ENCODE measurements at places on chromosomes 3 and 15.

DNA sequence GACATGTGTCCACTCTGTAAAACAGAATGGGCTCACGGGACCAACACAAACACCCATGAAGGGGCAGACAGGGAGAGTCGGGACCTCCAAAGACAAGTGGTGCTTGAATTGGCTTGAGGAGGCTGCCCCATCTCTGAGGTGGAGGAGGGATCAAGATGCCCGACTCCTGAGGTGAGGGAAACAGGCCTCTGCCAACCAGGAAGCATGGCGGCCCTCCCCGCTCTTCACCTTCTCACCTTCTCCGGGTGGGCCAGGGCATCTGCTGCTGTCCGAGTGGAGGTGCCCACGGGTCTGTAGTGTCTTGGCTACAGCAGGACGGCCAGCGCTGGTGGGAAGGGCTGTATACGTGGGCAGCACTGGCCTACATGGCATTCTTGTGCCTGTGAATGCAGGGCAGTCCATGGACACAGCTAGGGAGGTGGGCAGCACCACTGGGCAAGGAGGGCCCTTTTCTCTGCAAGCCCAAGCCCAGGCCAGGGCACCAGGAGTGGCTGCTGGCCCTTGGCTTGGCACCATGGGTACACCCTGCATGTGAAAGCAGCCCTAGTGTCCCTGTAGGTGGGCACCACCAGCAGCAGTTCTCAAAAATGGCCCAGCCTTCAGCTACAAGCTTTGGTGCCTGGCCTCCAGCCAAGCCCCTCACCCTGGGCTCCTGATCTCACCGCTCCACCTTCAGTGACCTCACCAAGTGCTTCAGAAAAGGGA is 79.4 kb downstream of the SNRK start:
- no peak for DNase-seq

DNA sequence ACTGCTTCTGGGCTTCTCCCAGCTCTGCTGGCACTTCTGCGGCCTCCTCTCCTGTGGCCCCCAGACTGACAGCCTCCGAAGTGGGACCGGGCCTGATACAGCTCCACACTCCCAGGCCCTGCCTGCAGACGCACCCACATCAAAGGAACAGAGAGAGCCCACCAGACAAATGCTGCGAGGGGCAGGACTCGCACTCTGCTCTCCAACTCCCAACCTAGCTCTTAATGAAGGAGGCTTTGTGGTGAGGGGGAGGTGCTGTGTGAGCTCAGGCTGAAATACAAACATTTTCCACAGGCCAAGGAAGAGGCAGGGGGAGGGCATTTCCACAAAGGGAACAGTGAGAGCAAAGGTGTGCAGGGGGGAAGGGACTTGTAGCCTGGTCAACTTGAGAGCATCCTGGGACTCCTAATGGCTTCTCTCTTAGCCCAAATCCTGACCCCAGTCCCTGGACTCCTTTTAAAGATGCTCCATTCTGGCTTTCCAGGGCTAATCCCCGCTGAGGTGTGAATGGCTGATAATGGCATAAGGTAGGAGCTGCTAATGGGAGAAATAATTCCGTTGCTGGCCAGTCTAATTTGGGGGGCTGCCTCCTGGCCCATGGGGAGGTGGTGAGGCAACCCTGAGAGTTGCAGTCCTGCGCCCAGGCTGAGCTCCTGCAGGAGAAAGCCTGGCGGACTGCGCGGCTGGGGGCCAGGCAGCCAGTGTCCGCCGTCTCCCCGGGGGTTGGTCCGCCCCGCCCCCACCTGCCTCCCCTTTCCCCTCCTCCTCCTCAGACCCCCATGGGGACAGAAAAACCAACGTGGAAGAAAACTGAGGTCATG is 9.6 kb downstream of the LINGO1 start:
- no peak for DNase-seq

GRCh38 chr3:37249717-37250116 is 75.3 kb upstream of the LRRFIP2 start:
- DNase-seq = no peak

- no peak for DNase-seq
Observed at GRCh38 chr3:170844377-170844776, 25.6 kb downstream of the RPL22L1 start.

DNA sequence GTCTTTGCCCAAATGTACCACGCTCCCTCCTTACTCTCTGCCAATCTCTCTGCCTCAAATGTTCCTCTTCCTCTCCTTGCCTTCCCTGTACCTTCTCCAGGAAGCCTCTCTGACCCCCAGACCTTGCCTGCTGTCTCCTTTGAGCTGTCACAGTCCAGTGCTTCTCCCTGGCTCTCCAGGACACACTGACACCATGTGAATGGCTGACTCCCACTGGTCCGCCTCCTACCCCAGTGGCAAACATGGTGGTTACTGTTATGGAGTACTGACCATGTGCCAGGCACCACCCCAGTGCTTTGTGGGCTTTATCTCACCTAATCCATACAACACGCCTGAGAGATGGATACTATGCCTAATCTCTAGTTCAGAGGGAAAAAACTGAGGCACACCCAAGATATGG is 141.9 kb downstream of the TPRA1 start:
- DNase-seq = no peak

- DNase-seq = no peak
Observed at GRCh38 chr15:98970799-98971198, 36.8 kb downstream of the PGPEP1L start.

DNA sequence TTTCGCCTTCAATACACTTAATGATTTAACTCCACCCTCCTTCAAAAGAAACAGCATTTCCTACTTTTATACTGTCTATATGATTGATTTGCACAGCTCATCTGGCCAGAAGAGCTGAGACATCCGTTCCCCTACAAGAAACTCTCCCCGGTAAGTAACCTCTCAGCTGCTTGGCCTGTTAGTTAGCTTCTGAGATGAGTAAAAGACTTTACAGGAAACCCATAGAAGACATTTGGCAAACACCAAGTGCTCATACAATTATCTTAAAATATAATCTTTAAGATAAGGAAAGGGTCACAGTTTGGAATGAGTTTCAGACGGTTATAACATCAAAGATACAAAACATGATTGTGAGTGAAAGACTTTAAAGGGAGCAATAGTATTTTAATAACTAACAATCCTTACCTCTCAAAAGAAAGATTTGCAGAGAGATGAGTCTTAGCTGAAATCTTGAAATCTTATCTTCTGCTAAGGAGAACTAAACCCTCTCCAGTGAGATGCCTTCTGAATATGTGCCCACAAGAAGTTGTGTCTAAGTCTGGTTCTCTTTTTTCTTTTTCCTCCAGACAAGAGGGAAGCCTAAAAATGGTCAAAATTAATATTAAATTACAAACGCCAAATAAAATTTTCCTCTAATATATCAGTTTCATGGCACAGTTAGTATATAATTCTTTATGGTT is at the start of gene CCR5:
TSS of gene CCR5 (plus strand) at position 108 of the 680 bp plus-strand sequence. CDS start 1,957 bp downstream, outside the sequence.
- no peak for DNase-seq

DNA sequence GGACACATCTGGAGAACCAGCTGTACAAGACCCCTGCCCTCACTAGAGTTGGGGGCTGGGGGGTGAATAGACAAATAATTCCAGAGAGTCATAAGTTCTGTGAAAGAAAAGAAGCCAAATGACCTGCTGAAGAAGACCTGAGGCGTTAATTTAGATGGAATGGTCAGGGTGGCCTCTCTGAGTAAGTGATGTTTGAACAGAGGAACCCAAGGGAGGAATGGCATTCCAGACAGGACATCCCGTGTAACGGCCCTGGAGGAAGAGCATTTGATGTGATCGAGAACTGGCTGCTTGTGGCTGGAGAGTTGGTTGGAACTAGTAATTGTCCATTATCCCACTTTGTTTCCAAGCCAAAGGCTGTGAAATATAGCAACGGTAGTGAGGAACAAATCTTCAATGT is 1.7 kb downstream of the NR2C2 start:
- DNase-seq = no peak
